ENCODE measurements at places on chromosomes 4 and X.

DNA sequence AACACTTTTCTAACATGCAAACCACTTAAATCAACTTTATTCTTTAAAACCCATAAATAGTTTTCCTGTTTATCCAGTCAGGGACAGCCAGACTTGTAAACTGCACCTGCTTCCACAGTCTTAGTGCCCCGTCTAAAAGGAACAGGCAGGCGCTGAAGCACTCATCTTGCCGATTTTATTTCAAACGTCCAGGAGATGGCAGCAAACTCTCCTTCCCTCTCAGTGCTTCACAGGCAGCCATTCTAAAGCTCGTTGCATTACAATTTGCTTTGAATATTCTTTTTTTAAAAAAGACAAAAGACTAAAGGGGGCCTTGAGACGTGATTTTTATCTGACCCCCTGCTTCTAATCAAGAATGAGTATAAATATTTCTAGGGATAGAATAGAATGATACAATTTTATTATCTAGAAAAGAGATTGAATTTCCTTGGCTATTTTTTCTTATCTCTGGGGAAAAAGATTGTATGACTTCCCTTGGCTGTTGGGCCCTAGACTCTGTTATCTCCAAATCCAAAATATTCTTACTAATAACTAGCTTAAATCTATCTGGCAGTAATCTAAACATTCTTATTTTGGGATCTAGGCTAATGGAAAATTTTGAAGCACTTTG is 93.6 kb upstream of the MYOZ2 start:
- peak; percentile 48 for DNase-seq

- DNase-seq, result no peak
Observed at GRCh38 chr4:569958-570667, 6.0 kb downstream of the TMEM271 start.

GRCh38 chr4:53510321-53510720 is 81.0 kb downstream of the LNX1 start:
- DNase-seq, result no peak

DNA sequence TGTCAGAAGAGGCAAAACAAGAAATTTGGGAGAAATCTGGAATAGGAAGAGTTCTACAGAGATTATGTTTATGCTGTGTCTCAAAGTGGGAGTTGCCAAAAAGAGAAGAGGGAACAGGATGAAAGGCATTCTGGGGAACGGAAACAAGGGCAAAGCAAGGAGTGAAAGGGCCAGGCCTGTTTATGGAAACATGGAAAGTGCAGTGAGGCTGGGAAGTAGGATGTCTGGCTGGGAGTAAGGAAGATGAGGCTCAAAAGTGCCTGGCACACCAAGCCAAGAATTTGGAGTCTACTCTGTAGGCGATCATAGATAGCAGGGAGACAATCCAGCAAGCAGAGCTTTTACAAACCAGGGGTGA is 1.8 kb upstream of the CUL4B start:
- DNase-seq, result no peak

DNA sequence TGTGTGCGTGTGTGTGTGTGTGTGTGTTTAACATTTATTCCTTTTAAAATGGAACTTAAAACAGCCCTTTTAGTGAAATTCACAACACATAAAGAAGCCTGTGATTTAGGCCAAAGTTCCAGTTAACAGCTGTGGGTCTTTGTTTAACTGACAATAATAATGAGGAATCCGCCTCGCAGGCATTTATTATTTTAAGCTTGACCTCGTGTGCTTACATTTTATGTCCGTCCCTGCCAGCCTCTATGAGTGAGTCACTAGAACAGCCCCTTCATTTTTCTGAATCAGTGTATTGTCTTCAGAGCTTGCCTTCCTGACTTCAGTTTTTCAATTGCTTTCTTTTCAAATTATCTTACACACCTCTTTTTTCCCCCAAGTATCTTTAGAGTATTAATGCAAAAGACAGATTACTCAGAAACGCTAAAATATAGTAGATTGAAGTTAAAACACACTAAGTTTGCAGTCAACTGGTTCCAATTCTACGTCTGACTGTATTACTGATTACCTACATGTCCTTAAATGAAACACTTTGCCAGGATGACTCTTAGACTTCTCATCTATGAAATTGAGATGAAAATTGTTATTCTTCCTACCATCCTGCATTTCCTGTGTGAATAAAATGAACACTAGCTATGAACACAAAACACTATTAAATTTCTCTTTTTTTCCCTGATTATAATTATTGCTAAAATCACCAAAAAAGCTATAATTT is 319.6 kb upstream of the HS3ST1 start:
- peak; percentile 88 for DNase-seq

GRCh38 chr4:107333518-107333917 is 297.4 kb upstream of the DKK2 start:
- no peak for DNase-seq

- DNase-seq, result no peak
Observed at GRCh38 chrX:20059467-20060128, 57.1 kb downstream of the MAP7D2 start.

DNA sequence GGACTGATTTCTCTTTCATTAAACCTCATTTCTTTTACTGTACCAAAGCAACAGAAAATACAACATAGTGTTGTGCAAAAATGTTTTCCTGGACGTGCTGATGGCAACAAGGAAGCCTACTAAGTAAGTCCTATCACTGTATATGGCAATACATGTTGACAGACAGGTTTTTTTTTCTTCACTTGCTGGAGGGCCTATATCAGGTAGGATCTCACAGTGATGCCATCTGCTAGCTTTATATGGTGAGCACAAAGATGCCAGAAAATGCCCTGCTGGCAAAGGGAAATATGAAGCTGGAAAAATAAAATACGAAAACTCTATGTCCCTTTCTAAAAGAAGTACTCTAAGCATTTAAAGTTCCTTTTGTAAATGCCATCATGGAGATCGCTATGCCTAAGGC is 119.0 kb upstream of the PDLIM3 start:
- no peak for DNase-seq

- DNase-seq, result no peak
Observed at GRCh38 chr4:161285461-161285860, 878.3 kb downstream of the FSTL5 start.

GRCh38 chr4:38128478-38129459 is 168.6 kb downstream of the PTTG2 start:
- DNase-seq, result no peak

DNA sequence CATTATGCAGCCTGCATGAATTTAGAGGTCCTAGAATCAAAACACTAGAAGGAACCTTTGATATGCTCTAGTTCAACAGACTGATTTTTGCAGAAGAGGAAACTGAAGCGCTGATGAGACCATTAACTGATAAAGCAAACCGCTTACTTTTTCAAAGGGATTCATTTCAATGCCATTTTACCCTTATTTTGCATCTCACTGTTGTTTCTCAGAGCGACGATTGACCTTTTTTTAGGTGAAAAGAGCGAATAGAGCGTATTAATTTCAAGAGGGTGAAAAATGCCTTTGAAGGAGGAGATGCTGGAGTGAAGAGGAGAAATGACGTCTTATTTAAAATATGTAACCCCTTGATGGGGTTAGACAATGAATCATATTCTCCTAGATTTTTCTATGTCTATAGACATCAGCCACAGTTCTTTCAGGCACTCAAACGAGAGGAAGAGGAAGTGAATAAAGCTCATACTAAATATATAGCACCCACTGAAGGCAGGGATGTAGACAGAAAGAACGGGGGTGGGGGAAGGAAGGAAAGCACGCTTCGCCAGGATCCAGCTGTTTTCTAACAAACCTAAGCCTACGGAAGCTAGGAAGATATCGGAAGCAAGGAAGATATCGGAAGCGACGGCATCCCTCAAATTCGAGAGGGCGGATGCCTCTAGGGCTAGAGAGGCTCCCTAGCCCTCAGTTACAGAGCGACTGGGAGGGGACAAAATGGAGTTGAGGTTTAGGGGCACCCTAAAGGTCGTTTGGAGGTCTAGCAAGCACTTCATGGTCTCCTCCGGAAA is 848 bp downstream of the ACSL4 start:
- DNase-seq, result peak; percentile 19

- no peak for DNase-seq
Observed at GRCh38 chr4:7797330-7797729, 142.3 kb downstream of the AFAP1 start.

GRCh38 chr4:105966051-105966450 is 70.8 kb downstream of the NPNT start:
- no peak for DNase-seq

- no peak for DNase-seq
Observed at GRCh38 chrX:30302956-30303355, 6.2 kb downstream of the NR0B1 start.

GRCh38 chr4:24244663-24245490 is 339.5 kb downstream of the DHX15 start:
- DNase-seq, result no peak

DNA sequence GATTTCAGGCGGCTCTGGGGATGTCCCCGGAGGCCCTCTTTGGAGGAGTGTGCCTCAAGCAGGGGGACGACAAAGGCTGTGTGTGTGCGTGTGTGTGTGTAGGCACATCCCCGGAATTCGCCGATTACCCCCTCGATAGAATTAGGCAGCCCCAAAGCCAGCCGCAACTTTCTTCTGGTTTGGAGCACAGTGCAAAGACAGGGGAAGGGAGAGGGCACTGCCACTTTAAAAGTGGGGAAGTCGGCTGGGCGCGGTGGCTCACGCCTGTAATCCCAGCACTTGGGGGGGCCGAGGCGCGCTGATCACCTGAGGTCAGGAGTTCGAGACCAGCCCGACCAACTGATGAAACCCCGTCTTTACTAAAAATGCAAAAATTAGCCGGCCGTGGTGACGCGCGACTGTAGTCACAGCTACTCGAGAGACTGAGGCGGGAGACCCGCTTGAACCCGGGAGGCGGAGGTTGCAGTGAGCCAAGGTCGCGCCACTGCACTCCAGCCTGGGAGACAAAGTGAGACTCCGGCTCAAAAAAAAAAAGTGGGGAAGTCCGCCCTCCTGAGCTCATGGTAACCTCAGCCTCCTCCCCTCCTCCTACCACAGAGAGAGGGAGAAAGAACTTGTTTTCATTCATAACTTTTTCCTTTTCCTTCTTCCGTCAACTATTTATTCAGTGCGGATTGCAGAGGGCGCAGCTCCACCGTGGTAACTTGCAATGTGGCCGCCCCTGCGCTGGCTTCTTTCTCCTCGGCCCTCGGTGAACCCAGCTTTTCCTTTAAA is 2.4 kb downstream of the SPRY1 start:
- DNase-seq, result peak; percentile 64

DNA sequence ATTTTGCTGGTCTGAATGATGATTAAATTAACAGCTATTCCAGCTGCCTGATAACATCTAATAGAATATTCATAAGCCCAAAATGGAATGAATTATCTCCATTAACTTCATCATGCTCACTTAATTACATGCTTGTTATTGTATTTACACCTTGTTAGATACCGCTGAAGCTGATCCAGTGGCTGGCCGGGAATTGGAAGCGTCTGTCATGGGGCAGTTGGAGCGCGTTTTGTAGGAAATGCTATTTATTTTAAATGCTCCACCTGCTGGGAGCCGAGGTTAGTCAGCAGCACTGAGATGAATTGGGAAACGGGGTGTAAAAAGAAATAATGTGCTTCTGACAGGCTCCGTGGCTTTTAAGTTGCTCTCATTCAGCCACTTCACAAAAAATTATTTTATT is 25.2 kb downstream of the ARX start:
- DNase-seq, result no peak

DNA sequence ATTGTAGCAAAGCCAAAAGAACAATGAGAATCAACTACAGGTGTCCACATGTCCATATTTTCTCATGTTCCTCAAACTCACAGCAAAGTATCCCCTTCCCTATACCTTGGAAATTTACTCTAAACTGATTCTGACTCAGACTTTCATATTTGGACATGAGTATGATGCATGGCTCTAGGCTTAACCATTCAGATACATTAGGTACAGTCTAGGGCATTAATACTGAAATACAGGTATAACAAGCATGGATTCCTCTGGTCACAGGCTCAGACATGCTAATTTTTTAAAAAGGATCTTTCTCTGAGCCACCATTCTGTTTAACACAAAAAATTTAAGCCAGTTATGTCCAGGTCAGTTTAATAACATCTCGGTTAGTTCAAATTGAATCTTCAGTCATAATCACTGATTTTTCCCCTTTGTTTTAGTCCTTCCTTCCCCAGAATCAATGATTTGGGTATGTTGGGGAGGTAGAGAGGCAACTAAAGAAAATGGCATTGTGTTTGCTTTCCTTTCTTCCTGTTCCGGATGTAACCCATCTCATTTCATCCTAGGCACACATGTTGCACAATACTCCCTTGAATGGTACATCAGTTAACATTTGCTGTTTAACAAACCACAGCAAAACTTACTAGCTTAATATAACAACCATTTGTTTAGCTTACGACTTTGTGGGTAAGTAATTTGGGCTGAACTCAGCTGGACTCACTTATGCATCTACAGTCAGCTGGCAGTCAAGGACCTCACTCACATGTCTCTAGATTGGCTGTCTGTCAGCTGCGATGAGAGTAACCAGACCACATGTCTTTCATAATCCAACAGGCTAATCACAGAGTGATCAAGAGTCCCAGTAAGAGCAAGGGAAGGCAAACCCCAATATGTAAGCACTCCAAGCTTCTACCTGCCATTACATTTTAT is 75.3 kb upstream of the GRIA3 start:
- no peak for DNase-seq

- no peak for DNase-seq
Observed at GRCh38 chr4:26837993-26838842, 22.4 kb upstream of the STIM2 start.

GRCh38 chr4:110624398-110624780 is 1.5 kb upstream of the PITX2 start:
- DNase-seq, result no peak

- no peak for DNase-seq
Observed at GRCh38 chrX:37076983-37077382, 68.8 kb downstream of the FAM47C start.

All from pulmonary artery endothelial cell (primary cell).